ENCODE measurements at places on chromosomes 1 and 21.

DNA sequence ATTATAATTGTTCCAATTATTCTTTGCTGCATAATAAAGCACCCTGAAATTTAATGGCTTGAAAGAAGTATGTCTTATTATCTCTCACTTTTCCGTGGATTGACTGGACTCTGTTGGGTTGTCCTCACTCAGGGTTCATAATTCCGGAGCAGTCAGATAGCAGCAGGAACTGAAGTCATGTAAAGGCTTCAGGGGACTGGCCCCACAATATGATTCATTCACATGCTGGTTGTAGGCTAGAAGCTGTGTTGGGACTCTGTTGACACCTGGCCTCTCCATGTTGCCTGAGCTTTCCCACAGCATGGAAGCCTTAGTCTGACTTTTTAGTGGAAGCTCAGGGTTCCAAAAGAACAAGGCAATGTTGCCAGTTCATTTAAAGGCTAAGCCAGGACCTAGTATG lies 367.1 kb upstream of the ADGRL2 start:
- no peak for DNase-seq

DNA sequence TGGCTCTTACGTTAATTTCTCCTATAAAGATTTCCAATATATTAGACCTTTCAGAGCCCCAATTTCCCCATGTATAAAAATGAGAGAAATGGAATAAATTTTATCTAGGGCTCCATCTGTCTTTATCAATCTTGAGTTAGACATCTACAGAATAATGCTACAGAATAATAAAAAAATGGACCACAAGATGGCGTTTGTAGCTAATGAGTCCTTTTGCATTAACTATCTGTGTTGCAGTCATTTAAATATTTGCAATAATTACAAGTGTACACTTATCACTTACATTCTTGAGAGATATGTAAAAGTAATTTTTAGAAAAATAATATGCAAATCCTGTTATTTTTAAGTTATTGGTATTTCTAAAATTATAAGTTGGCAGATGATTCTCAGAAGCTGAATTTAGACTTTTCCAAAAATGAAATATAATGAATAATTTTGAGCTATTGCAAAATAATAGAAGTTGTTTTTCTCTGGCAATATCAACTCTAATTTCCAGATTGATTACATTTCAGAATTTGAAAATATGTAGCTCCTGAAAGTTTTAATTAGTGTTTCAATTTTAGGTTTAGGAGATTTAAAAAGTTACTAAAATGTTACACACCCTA lies 87.7 kb downstream of the SNX7 start:
- no peak for DNase-seq

DNA sequence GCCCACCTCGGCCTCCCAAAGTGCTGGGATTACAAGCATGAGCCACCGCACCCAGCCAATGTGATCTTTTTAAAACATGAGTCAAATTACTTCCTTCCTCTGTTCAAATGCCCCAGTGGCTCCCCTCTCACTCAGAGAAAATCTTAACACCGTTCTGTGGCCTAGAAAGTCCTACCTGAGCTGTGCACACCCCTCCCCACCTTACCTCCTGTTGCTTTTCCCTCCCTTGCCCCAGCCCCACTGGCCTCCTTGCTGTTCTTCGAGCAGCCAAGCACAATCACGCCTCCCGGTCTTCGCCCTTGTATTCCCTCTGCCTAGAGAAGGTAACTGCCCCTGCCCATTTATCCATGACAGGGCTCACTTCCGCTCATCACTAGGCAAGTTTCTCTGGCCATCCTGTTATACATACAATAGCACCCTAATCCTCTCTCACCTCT lies 62.6 kb upstream of the RPL11 start:
- no peak for DNase-seq

DNA sequence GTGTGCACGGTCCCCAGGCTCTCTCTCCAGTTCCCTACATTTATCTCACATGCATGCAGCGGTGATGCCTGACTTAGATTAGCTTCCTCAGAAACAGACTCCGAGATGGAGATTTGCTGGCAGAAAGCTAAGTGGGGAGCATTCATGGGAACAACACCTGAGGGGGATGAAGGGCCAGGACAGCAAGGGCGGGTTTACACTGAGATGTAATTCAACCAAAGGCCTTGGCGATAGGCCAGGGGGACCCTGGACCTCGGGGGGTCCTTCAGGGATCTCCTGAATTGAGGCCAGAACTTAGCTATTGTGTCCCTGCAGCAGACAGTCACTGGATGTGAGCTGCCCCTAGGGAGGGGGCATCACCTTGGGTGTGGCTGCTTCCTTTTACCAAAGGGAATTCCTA lies 246.1 kb upstream of the CSF3R start:
- DNase-seq = no peak

GRCh38 chr1:101086783-101087182 lies 61.2 kb upstream of the DPH5 start:
- DNase-seq = no peak

GRCh38 chr1:42849944-42850343 lies 3.5 kb downstream of the ZNF691 start:
- DNase-seq = no peak

All from stimulated activated CD4-positive, alpha-beta T cell treated with anti-CD3 and anti-CD28 coated beads, Interleukin-1b, Interleukin-23, amount 100 ng/mL, for 1 hour (primary cell).